ENCODE measurements at places on chromosomes 6 and 20. TPM values are rescaled to one million over a fixed set of nuclear protein-coding genes. Genes with fewer than 3 reads are reported as not detected.

- no peak overlapping the region for H3K27ac ChIP-seq
- peaks cover 20% of the 10 kb centered on the region for H3K4me1 ChIP-seq
- H3K27me3 ChIP-seq = no peaks in the 10 kb centered on the region
- H3K36me3 ChIP-seq = peaks cover 39% of the 10 kb centered on the region
- no peak overlapping the region for H3K4me3 ChIP-seq
Measured at GRCh38 chr6:2945153-2945452, 26.3 kb downstream of the SERPINB6 start.

DNA sequence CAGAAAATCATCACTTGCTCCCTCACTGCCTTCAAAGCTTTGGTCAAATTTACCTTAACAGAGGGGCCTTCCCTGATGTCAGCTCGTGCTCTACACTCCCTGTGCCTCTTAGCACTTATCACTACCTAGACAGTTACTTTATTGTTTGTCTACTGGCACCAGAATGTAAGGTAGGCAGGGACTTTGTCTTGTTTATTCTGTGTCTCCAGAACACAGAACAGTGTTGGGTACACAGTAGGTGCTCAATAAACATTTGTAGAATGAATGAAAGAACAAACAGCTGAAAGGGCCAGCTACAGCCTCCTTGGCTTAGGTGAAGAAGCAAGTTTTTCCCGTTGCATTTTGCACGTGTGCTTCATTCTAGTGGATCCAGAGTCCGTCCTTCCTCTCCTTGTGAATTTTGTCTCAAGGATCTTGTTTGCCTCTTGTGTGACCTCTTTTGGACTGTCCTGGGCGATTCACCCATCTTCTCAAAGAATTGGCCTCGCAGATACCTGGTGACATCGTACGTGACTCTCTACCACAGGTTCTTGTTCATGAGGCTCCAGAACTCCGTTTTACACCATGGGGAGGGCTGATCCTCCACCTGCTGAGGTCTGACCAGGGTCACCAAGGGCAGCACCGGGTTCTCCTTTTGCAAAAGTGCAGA lies 84.2 kb upstream of the ARMC2 start:
- DNase-seq = no peak
- H3K27me3 ChIP-seq = peaks cover 35% of the 10 kb centered on the region
- no peak overlapping the region for H3K27ac ChIP-seq
- H3K36me3 ChIP-seq = no peaks in the 10 kb centered on the region
- H3K4me3 ChIP-seq = no peak overlapping the region

- no peaks in the 10 kb centered on the region for H3K36me3 ChIP-seq
- H3K4me3 ChIP-seq = no peak overlapping the region
- H3K4me1 ChIP-seq = no peaks in the 10 kb centered on the region
Measured at GRCh38 chr20:22986601-22987000, 48.5 kb upstream of the SSTR4 start.

The CD40 gene
- total RNA-seq = 0.91 TPM

GRCh38 chr6:128696691-128697689 lies 176.6 kb upstream of the PTPRK start:
- no peak overlapping the region for H3K4me3 ChIP-seq
- no peak overlapping the region for H3K27ac ChIP-seq
- no peaks in the 10 kb centered on the region for H3K36me3 ChIP-seq
- no peaks in the 10 kb centered on the region for H3K4me1 ChIP-seq
- no peak for DNase-seq

The PXT1 gene
- 0.27 TPM for total RNA-seq

The CDSN gene
- not detected for total RNA-seq

The RBM38 gene
- total RNA-seq = 88.9 TPM

- H3K4me3 ChIP-seq = no peak overlapping the region
- DNase-seq = no peak
- no peaks in the 10 kb centered on the region for H3K4me1 ChIP-seq
- no peak overlapping the region for H3K27ac ChIP-seq
Measured at GRCh38 chr20:55533632-55534031, 471.7 kb downstream of the CBLN4 start.

The TRIM31 gene
- not detected for total RNA-seq

The C20orf144 gene
- 0.28 TPM for total RNA-seq

DNA sequence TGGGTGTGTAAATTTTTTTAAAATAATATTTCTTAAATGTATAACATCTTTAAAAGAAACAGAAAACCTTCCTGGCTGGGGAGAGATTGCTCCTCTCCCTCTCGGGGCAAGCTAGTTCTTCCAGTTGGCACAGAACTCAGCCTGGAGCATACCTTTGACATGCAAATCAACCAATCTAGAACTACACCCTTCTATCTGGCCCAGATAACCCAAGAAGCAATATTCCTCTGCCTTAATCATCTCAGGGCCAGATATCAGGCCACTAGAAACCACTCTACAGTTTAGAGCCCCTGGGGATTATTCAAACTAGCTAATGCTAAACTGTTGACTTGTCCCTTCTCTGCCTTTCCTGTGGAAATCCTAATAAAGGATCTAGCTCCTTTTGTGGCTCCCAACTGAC lies 33.9 kb downstream of the CYP39A1 start:
- H3K4me3 ChIP-seq = no peak overlapping the region
- no peaks in the 10 kb centered on the region for H3K36me3 ChIP-seq
- no peak overlapping the region for H3K27ac ChIP-seq
- H3K4me1 ChIP-seq = no peaks in the 10 kb centered on the region
- no peak for DNase-seq

DNA sequence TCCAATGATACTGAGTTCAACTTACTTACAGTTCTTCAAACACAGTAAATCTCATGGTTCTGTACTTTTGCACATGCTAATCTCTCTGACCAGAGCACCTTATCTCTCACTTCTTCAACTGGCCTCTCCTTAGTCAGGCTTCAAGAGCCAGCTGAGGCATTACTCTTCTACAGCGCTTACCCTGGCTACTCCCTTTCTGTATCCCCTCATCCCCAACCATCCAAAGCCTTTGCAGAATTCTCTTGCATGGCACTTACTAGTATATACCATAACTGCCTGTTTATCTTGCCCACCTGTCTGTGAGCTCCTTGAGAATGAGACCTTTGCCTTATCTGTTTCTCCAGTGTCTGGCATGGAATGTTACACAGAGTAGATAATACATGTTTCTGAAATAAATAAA lies 49.2 kb downstream of the SESN1 start:
- peaks cover 25% of the 10 kb centered on the region for H3K27me3 ChIP-seq
- no peak for DNase-seq
- H3K27ac ChIP-seq = no peak overlapping the region
- peaks cover 9% of the 10 kb centered on the region for H3K4me1 ChIP-seq
- no peak overlapping the region for H3K4me3 ChIP-seq

GRCh38 chr6:25606151-25606550 lies 45.9 kb upstream of the SCGN start:
- H3K4me1 ChIP-seq = no peaks in the 10 kb centered on the region
- H3K27me3 ChIP-seq = no peaks in the 10 kb centered on the region
- H3K36me3 ChIP-seq = no peaks in the 10 kb centered on the region
- no peak overlapping the region for H3K27ac ChIP-seq
- DNase-seq = no peak
- H3K4me3 ChIP-seq = no peak overlapping the region

GRCh38 chr6:76612954-76613353 lies 540.5 kb upstream of the IMPG1 start:
- no peak overlapping the region for H3K27ac ChIP-seq
- DNase-seq = no peak
- H3K4me3 ChIP-seq = no peak overlapping the region
- no peaks in the 10 kb centered on the region for H3K4me1 ChIP-seq
- no peaks in the 10 kb centered on the region for H3K27me3 ChIP-seq

DNA sequence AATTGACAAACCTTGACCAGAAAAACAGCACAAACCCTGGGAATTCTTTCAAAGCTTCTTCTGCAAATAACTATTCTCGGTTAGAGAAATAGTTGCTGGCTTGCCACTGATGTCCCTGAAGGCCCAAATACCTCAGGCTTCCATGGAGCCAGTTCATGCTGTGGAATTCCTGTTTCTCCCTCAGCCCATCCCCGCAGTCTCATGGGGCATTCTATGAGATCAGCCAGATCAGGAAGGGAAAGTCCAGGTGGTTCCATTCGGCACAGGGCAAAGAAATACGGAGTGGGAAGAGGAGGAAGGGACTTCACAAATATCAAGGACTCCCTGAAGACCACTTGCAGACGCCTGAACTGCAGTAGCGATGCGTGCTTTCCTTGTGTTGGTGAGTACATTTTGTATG lies 63.3 kb downstream of the MYLK4 start:
- peaks cover 2% of the 10 kb centered on the region for H3K27me3 ChIP-seq
- no peaks in the 10 kb centered on the region for H3K36me3 ChIP-seq
- no peaks in the 10 kb centered on the region for H3K4me1 ChIP-seq

DNA sequence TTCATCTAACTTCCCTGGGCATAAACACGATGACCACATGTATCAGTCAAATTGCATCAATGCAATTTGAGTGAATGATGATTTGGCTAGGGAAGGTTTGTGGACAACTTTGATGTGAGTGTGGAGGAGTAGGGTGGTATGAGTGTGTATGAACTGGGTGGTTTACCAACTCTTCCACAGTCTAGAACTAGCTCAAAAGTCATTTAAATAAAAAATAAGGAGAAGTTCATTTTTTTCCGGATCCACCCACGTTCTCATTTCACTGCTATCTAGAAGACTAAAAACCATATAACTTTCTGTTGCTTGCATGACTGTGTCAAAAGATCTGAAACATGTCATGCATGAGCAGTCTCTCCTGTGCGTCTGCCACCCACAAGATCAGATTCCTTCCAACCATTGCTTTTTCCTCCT lies 23.6 kb downstream of the SLC35D3 start:
- peaks cover 5% of the 10 kb centered on the region for H3K27me3 ChIP-seq
- H3K4me3 ChIP-seq = no peak overlapping the region
- DNase-seq = no peak
- no peaks in the 10 kb centered on the region for H3K4me1 ChIP-seq
- no peak overlapping the region for H3K27ac ChIP-seq
- H3K36me3 ChIP-seq = peaks cover 4% of the 10 kb centered on the region

The EYA2 gene
- total RNA-seq = not detected

The GNAS-AS1 gene
- 1.9 TPM for total RNA-seq

GRCh38 chr6:134437376-134437775 lies 119.5 kb upstream of the SGK1 start:
- DNase-seq = peak; percentile 10
- no peaks in the 10 kb centered on the region for H3K36me3 ChIP-seq
- peak overlapping the region; percentile 96 for H3K27ac ChIP-seq
- no peaks in the 10 kb centered on the region for H3K27me3 ChIP-seq

GRCh38 chr20:24779131-24779530 lies 169.9 kb upstream of the CST7 start:
- H3K4me3 ChIP-seq = no peak overlapping the region
- H3K36me3 ChIP-seq = no peaks in the 10 kb centered on the region
- peaks cover 22% of the 10 kb centered on the region for H3K27me3 ChIP-seq
- H3K4me1 ChIP-seq = no peaks in the 10 kb centered on the region
- DNase-seq = no peak
- no peak overlapping the region for H3K27ac ChIP-seq

GRCh38 chr20:25070821-25071473 lies 11.0 kb downstream of the VSX1 start:
- H3K36me3 ChIP-seq = no peaks in the 10 kb centered on the region
- H3K4me3 ChIP-seq = no peak overlapping the region
- H3K27me3 ChIP-seq = peaks cover 61% of the 10 kb centered on the region
- H3K4me1 ChIP-seq = peaks cover 2% of the 10 kb centered on the region
- no peak for DNase-seq

- DNase-seq = no peak
- no peaks in the 10 kb centered on the region for H3K36me3 ChIP-seq
- H3K27ac ChIP-seq = no peak overlapping the region
- no peak overlapping the region for H3K4me3 ChIP-seq
- peaks cover 29% of the 10 kb centered on the region for H3K27me3 ChIP-seq
- no peaks in the 10 kb centered on the region for H3K4me1 ChIP-seq
Measured at GRCh38 chr20:59600472-59600871, 3.9 kb upstream of the PHACTR3 start.

The SLC2A10 gene
- not detected for total RNA-seq

DNA sequence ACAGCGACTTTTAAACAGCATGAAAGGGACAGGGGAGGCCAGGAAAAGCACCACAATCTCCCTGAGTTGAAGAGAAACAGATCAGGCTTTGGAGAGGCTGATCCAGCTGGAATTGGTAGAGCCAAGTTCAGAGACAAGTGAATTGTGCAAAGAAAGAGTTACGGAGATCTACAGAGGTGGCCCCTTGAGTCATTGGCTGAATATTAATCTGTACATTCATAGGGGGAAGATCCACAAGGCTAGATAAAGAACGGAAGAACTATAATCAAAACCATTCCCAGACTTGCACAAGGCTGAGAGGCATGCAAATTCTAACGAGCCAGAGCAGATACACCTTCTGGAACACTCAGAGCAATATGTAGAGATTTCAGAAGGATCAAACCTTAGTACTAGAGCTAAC lies 14.2 kb upstream of the FOXQ1 start:
- H3K36me3 ChIP-seq = no peaks in the 10 kb centered on the region
- H3K4me3 ChIP-seq = no peak overlapping the region
- H3K4me1 ChIP-seq = no peaks in the 10 kb centered on the region
- peaks cover 32% of the 10 kb centered on the region for H3K27me3 ChIP-seq

DNA sequence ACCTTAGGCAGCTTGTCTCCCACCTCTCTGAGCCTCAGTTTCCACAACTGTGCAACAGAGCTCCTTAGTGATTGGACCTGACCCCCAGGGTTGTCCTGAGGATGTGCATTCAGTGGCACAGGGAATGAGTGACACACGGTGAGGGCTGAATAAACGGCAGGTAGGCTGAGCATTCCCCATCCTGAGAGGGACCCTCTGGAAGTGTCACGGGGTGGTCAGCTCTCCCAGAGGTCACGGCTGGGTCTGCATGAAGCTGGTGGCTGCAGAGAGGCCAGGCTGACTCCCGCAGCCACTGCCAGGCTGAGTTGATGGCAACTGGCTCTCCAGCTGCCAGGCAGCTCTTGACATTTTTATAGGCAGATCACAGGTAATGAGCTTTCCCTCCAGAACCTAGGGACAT lies 42.5 kb downstream of the CD40 start:
- no peak for DNase-seq
- no peaks in the 10 kb centered on the region for H3K4me1 ChIP-seq
- H3K4me3 ChIP-seq = no peak overlapping the region

DNA sequence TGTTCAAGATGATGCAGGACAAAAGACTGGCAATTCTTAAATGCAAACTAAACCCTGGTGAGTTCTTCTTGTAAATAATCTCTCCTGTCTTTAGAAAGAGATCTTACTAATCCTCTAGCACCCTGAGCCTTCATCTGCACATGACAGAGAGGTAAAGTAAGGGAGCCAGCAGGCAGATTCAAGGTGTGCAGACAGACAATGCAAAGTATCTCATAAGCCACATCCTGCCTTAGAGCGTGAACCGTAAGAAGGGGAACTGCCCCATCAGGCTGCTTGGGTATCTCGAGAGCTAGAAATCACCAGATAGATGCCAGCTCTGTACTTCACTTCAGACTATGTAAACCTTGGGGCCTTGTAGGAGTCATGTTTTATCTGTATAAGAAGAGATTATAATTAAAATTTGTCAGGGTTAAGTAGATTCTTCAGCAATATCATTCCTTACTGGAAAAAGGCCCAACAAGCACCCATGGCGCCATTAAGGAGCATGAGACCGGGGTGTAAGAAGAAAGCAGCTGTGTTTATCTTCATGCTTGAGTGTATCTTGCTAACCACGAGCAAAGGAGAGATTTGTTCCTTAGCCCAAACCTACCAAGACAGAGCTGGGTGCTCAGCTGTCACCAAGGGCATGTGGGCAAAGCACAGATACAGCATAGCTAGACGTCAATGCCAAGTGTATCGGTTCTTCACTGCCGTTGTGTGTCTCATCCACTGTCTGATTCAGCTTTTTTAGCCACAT lies 24.4 kb downstream of the CNR1 start:
- H3K4me1 ChIP-seq = no peaks in the 10 kb centered on the region
- no peak overlapping the region for H3K4me3 ChIP-seq
- H3K36me3 ChIP-seq = no peaks in the 10 kb centered on the region
- H3K27me3 ChIP-seq = no peaks in the 10 kb centered on the region
- DNase-seq = no peak

The IL20RA gene
- total RNA-seq = not detected

All from activated T-helper 2 cell treated with anti-CD3 and anti-CD28 coated beads, Interferon-gamma antibody, Interleukin-2, Interleukin-4, amounts not matched to agents 10 μg/mL and 5 μg/mL and 100 μg/mL, durations not matched to agents 14 hours and 24 hours and 36 hours (primary cell).